8988T (cell line): ENCODE measurements at places on chromosomes 11 and 22.

- no peak for DNase-seq
These were observed 440.1 kb downstream of the MIAT start for GRCh38 chr22:27097506-27097905.

DNA sequence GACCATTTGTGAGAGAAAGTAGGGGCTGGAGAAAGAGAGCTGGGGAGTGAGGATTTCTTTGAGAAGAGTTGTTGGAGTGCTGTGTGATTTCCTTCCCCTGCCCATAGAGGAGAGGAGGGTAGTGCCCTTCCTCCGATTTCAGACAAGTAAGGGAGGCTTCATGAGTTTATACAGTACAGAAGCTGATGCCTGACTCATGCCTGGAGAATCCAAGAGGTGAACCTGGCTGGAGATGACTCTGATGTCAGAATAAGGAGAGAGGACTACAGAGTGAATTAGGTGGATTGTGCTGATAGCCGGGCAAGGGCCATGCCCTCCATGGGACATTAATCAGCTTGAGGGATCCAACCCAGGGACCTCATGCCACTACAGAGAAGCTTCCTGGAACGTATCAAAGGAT, 91.6 kb downstream of the FAR1 start:
- DNase-seq, result no peak

GRCh38 chr22:41429232-41429950, 17.2 kb downstream of the TOB2 start:
- DNase-seq, result no peak

DNA sequence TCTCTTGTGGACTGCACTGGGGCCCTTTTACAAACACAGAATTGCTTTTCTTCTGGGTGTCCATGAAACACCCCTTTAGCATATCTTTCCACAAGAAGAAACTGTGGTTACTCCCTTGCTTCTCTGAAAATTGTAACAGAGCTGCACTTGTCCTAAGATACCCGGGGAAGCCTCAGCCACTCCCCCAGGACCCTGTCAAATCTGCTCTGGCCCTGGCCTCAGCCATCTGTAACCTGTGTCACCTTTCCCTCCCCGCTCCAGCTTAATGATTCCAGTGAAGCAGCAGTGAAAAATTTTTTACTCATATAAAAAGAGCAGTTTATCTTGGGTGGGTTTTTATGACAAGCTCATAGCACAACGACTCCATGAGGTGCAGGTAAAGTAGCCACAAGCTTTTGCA, 3.4 kb upstream of the DUSP18 start:
- no peak for DNase-seq

DNA sequence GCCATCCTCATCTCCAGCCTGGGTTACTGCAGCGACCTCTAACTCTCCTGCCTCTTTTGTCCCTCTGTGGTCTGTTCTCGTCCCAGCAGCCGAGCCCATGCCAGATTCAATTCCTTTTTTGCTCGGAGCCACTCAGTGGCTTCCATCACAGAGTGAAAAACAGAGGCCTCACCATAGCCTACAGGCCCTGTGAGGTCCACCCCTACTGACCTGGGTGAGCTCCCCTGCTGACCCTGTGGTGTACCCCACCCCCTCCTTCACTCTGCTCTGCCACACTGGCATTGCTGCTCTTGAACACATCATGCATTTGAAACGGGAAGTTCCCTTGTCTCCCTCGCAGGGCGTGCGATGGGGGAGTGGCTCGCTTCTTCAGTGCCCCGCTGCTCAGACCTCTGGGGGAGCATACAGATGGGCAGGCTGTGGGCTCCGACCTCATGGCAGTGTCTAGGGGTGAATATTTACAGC, 2.1 kb downstream of the AIP start:
- no peak for DNase-seq

DNA sequence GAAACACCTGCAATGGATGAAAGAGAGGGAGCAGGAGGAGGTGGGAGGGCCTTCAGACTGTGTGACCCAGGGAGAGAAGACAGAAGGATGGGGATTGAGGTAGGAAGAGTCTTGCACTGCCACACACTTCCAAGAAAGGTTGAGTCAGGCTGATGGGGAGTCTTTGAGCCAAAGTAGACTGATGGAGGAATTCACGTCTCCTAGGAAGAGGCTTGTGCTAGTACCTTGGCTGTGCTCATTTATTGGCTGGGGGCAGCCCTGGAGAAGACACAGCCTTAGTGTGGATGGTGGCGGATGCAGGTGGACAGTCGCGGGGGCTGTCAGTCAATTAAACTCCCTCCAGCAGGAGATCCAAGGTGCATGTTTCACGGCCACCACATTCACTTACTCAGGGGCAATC, 16.2 kb upstream of the ACCSL start:
- DNase-seq, result no peak

DNA sequence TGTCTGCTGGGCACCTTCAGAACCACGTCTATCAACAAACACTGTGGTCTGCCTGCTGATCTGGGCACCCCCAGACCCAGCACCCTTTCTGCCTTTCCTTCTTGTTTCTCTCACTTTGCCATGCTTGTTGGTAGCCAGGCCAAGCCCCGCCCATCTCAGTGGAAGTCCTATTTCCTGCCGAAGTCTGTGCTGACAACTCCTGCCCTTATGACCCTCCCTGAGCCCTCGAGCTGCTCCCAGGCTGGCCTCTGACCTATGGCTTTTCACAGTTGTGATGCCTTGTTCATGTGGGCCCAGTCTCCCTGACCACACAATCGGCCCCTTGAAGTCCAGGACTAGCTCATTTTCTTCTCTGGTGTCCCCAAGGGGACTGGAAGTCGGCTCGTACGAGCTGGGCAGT, 132.1 kb downstream of the DSCAML1 start:
- no peak for DNase-seq

DNA sequence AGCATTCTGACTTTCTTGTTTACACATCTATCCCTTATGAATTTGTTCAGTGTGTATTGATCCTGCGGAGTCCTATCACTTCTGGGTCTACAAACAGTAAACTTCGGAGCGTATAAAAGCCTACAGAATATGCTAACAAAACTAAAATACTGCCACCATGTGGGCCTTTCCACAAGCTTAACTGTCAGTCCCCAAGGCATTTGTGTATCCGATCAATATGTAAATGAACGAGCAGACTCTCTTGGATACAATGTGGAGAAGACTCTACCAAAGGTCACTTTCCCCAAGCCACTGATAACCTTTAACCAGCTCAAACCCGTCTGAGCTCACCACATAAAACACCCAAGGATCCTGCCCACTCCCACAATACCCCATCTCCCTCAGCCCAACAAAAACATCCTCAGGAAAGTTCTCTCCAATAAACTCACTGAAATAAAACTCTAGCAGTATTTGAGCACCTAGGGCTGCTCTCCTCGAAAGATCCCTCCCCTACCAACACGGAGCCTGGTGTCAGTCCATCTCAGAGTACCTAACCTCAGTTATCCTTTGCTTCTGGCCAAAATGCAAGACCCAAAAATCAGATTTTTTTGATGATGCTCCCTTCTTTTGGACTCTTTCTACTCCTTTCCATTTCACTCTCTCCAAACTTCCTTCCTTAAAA, 17.8 kb downstream of the ADA2 start:
- DNase-seq, result no peak

DNA sequence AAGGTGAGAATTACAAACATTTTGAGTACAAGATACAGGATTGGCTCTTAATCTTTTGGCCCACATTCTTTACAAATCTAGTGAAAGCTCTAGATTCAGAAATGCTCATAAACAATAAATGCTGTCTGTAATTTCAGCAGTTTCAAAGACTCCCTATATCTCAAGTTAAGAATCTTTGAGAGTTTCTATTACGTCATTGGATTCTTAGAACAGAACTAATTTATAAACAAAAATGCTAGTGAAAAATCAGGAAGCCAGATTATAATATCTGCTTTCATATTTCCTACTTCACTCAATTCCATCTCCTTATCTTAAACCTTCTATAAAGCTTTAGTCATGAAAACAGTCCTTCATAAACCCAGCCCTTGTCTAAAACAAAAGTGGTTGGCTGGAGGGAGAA, 32.1 kb downstream of the CTSC start:
- DNase-seq, result no peak

DNA sequence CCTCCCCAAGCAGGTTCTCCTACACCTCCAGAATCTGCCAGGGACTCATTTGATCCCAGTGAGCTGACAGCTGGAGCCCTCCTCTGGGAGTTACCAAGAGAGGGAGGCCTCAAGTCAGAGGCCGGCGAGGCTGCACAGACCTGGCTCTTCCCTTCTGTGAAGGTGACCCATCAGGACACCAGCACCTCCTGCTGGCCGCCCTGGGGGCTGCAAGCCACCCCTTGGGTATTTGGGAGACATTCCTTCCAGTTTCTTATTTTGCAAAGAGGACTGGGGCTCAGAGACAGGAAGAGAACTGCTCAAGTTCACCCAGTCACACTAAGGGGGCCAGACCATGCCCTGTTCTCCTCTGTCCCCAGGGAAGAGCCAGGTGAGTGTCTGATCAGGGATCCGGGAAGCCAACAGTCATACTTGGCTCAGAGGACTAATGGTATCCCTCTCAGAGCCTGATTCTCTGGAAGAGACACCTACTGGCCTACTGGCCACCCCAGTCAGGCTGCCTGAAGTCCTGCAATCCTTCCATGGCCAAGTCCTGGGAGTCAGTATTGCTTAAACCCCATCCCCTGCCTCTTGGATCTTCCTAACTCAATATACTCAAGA, 40.5 kb upstream of the RIC3 start:
- no peak for DNase-seq

- DNase-seq, result no peak
These were observed 106.0 kb upstream of the SYT13 start for GRCh38 chr11:45392154-45392553.

- no peak for DNase-seq
These were observed 85.7 kb downstream of the BLID start for GRCh38 chr11:122030286-122030685.

GRCh38 chr11:34454308-34455032, 15.7 kb downstream of the CAT start:
- DNase-seq, result no peak

DNA sequence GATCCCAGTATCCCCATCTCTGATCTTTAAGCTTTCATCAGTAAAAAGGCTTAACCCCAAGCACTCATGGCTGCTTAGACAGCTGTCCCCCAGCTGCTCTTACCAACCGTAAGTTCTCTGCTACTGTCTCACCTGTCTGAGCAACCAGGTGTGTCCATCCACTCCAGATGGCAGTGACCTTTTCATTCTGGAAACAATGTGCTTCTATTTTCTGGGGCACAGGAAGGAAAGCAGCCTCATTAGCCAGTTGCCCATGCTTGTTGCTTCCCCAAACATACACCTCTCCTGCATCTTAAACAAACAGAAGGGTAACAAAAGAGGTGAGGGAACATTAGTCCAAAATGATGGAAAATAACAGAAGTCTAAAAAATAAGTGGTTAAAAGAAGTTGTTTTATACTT, 24.4 kb downstream of the SERGEF start:
- no peak for DNase-seq

- DNase-seq, result no peak
These were observed 43.8 kb downstream of the CHST1 start for GRCh38 chr11:45621588-45621987.

- no peak for DNase-seq
These were observed 13.6 kb upstream of the RFPL2 start for GRCh38 chr22:32218470-32218869.

- DNase-seq, result no peak
These were observed 22.5 kb downstream of the CLPB start for GRCh38 chr11:72411623-72412419.

DNA sequence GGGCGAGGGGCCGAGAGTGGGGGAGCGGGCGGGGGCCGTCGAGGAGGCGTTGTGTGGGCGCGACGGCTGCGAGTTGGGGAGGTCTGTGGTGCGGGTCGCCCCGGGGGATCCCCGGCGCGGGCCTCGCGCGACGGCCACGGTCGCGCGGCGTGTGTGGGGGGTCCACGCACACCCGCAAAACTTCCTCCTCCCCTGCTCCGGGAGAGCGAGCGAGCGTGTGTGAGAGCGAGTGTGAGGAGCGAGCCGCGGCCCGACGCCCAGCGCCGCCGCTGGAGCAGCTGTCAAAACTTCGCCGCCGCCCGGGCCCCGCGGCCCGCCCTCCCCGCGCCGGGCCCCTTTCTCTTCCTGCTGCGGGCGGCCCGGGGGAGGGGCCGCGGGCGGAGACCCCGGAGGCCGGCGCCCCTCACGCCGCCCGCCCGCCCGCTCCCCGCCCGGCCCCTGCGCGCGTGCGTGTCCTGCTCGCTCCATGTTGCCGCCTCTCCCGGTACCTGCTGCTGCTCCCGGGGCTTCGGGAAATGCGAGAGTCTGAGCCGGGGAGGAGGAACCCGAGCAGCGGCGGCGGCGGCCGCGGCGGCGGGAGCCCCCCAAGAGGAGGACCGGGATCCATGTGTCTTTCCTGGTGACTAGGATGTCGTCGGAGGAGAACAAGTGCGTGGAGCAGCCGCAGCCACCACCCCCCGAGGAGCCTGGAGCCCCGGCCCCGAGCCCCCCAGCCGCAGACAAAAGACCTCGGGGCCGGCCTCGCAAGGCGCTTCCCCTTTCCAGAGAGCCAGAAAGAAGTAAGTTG, 9.0 kb upstream of the CCT8L2 start:
- no peak for DNase-seq

- DNase-seq, result no peak
These were observed 53.9 kb upstream of the ANO1 start for GRCh38 chr11:70024036-70024772.

GRCh38 chr11:77109236-77110019, 6.8 kb downstream of the OMP start:
- DNase-seq, result no peak

- DNase-seq, result no peak
These were observed 107.5 kb upstream of the SESN3 start for GRCh38 chr11:95338430-95338991.

GRCh38 chr11:62719302-62719978, 7.8 kb downstream of the HNRNPUL2 start:
- DNase-seq, result no peak

GRCh38 chr11:1358286-1358685, 31.4 kb upstream of the BRSK2 start:
- no peak for DNase-seq

DNA sequence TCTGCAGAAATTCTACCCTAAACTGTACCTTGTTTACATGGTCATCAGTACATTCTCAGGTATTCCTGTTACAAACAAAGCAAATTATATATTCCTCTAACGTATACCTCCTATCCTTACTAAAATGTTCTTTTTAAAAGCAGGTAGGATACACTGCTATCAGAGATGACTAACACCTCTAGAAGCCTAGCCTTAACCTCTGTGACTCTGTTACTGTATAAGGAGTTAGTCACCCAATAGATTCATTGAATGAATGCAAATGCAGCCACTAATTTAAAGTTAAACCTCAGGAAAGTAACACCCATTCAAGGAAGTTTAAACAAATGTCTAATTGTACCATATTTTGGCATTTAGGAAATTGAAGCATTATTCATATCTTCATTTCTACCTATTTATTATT, 82.2 kb downstream of the FCHSD2 start:
- no peak for DNase-seq

GRCh38 chr11:123391646-123392348, 38.3 kb upstream of the GRAMD1B start:
- DNase-seq, result no peak

- peak; percentile 77 for DNase-seq
These were observed 18.4 kb downstream of the TUB start for GRCh38 chr11:8099291-8099899.

- no peak for DNase-seq
These were observed 1307.8 kb upstream of the RAG2 start for GRCh38 chr11:37905707-37906417.

GRCh38 chr22:43740587-43741270, 71.4 kb downstream of the EFCAB6 start:
- DNase-seq, result no peak
